ENCODE measurements at places on chromosomes 5 and 9. TPM values are rescaled to one million over a fixed set of nuclear protein-coding genes. Genes with fewer than 3 reads are reported as not detected.

The GNA14 gene
- total RNA-seq: 6.3 TPM

The GABRA1 gene
- total RNA-seq: 0.17 TPM

The GLRA1 gene
- total RNA-seq: not detected

The PCDHA9 gene
- total RNA-seq: 0.07 TPM

The MYOT gene
- total RNA-seq: not detected

The SMIM33 gene
- total RNA-seq: not detected

The NSG2 gene
- not detected for total RNA-seq

The TIMD4 gene
- total RNA-seq: not detected

The PLCXD3 gene
- total RNA-seq: 1.7 TPM

The ELAVL2 gene
- total RNA-seq: not detected

The TPPP gene
- total RNA-seq: 0.43 TPM

The CEMIP2 gene
- total RNA-seq: 106 TPM

The TNFSF8 gene
- not detected for total RNA-seq

The TXNDC8 gene
- total RNA-seq: not detected

The STK32A gene
- total RNA-seq: 3.5 TPM

The TSLP gene
- total RNA-seq: 3.2 TPM
